ENCODE measurements at places on chromosomes 4 and X.

DNA sequence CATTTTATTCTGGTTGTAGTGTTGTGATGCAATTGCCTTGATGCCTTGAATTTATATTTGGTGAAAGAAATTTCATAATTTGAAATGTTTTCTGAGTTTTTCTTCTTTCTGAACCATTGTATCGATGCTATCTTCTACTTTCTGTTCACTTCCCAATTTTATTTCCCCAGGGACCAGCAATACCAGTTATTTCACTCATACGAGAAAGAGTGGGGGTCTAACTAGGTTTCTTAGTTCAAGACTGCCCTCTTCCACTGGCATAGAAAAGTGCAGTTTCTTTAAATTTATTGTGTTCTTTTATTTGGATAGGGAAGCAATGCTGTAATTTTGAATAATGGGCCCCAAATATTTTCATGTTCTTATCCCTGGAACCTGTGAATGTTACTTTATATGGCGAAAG, 544.0 kb upstream of the ADGRL3 start:
- no peak for DNase-seq

DNA sequence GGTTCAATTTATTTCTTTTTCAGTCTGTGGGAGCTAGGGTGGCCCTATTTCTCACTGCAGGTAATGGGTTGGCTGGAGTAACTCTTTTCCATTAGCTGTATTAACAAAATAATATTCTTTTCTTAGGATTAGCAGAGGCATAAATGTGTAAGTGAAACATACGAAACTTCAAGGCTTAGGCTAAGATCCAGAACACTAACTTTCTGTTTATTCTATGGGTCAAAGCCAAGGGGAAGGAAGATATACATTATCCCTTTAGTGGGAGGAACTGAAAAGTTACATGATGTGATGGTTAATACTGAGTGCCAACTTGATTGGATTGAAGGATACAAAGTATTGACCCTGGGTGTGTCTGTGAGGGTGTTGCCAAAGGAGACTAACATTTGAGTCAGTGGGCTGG, 66.4 kb downstream of the DCAF8L2 start:
- no peak for DNase-seq

DNA sequence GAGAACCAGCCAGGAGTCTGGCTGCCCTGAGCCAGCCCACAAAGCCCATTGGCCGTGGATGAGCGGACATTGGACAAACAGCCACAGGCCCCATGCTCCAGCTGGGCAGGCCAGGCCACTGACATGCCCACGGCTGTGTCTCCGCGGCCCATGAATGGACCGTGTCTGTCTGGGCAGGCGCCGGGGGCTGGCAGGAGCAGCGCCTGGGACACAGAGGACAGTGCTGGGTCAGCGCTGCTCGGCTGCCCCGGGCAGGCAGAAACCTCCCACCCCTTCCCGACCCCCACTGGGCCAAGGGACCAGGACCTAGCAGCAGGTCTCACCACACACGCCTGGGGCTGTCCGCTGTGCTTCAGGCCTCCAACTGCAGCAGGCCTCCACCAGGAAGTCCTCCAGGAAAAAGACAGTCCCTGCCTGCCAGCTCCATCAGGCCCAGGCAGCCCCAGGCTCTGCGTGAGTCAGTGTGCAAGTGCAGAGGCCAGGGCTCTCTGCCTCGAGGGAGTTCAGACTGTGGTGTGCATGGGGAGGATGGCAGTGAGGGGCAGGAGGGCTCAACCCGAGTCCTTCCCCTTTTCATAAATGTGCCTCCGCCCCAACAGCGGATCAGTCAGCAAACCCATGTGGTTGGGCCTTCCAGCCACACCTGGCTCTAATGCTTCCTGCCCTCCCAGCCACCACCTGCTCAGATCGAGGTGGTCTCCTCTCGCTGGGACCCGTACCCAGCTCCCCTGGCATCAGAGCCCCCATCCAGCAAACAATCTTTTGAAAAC, 17.2 kb upstream of the FGFR3 start:
- DNase-seq: no peak

DNA sequence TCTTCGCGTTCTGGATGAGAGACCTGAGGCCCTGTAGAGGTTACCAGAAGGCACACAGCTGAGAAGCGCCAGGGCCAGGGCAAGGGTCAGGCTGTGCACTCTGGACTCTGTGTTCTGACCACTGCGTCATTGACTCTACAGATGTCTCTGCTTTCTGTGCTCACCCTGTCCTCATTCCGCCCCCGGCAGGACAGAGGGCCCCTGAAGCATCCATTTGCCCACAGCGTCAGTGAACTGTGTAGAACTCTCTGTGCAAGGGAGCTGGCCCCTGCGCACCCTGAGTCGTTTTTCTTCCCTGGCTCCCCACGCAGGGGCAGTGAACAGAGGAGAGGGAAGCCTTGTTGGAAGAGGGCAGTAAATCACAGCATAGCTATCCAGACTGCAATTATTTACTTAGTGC, 6.1 kb upstream of the WAS start:
- no peak for DNase-seq

GRCh38 chrX:1720836-1721235, 106.0 kb downstream of the ASMT start:
- DNase-seq: no peak

DNA sequence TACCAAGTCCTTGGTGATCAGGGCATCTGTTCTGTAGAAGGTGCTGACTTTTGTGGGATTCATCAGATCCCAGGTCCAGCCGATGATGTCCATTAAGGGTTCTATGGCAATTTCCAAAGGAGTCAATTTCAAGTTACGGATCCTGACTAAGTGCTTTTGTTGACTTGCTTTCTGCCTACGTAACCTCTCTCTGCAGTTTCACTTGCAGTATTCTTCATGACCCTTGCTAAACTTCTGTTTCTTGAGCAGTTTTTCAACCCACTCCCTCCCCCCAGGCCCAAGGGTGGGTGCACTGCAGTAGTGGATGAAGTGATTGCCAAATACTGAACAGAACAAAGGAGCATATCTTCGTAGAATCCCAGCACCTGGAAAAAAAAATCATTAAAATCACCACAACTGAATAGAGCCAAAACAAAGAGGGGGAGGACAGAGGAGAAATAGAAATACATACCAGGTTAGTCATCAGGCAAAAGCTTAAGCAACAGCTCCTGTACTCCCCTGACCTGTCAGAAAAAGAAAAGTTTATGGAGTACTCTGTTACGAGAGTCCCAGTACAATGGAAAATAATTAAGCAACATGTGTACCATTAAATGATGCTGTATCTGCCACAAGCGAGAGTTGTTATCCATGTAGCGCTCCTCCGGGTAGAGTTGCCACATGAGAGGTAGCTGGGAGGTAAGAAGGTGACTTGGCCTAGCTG, 5.8 kb downstream of the CMC4 start:
- DNase-seq: no peak

Measured in hindlimb muscle (tissue), 1 donor.